ENCODE measurements at places on chromosomes 5 and 9.

GRCh38 chr9:109335929-109336328 is 15.1 kb upstream of the EPB41L4B start:
- no peak for DNase-seq

GRCh38 chr5:71986101-71986500 is 121.2 kb upstream of the MAP1B start:
- no peak for DNase-seq

DNA sequence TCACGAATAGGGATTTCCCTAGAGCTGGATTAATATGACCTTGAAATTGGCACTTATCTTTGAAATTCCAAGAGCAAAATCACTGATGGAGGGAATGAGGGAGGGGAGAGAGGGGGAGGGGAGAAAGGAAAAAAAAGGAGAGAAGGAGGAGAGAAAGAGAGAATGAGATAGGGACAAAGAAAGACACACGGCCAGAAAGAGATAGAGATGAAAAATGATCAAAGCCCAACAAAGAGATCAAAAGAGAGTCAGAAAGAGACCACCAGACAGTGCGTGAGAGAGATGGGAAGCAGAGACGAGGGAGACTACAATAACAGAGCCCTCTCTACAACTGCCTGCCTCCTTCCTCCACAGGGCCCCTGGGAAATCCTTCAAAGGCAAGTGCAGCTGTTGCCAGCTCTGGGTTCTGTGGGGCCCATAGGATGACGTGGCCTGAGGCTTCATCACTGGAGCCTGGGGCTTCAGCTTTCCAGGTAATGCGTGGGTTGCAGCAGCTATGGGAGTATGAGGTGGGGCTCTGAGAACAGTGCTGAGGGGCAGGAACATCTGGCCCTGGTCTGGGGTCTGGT is 58.3 kb upstream of the SHB start:
- DNase-seq, result no peak

- no peak for DNase-seq
Measured at GRCh38 chr9:93026640-93027039, 31.9 kb upstream of the SUSD3 start.

- no peak for DNase-seq
Measured at GRCh38 chr9:101639785-101640665, 45.3 kb upstream of the PPP3R2 start.

DNA sequence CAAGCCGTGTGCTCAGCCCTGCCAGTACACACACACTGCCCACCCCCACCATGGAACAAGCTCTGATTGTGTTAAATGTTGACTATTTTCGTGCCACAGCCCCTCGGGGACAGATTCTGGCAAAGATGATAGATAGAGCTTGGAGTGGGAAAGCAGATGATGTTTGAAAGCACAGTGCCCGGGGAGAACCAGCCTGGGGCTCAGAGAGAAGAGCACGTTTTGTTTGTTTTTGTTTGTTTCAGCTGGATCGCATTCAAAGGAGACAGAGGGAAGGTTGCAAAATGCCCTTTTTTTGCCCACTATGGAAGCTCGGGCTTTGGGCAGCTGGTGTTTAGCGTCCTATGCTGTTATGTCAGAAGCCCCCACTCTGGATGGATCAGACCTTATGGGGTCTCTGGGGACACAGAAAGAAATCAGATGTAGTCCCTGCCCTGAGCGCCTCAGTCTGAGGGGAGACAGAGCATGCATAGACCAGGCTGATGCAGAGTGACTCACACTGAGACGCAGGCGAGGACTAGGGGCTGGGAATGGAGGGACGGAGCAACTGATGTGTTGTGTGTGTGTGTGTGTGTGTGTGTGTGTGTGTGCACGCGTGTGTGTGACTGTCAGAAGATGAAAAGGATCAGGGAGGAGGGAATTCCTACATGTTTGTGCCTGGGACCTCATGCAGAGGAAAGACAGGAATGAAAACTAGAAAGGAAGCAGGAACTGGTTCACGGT is 229.7 kb downstream of the MELK start:
- DNase-seq, result no peak

DNA sequence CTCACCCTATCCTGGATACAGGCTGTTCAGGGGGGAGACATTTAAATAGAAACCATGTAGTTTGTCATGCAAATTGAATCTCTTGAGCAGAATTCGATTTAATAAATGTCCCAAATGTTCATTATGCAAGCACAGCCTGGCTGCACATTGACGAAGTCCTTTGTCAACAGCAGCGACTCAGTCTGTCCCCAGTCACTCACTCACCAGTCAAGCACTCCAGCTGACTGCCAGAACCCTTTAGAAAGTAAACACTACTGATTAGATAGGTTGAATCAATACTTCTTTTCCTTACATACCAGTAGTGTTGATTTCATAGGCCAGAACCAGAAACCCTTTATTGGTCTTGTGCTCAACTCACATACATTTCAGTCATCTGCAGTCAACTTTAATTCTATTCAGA is 27.5 kb downstream of the CDH6 start:
- DNase-seq, result no peak

GRCh38 chr5:159331093-159331973 is 1.0 kb upstream of the IL12B start:
- peak; percentile 59 for DNase-seq

GRCh38 chr5:149708981-149709594 is 21.0 kb upstream of the PPARGC1B start:
- DNase-seq, result no peak

- DNase-seq, result no peak
Measured at GRCh38 chr5:92041911-92042660, 659.0 kb upstream of the ARRDC3 start.

GRCh38 chr9:2298217-2298616 is 283.1 kb downstream of the SMARCA2 start:
- no peak for DNase-seq

DNA sequence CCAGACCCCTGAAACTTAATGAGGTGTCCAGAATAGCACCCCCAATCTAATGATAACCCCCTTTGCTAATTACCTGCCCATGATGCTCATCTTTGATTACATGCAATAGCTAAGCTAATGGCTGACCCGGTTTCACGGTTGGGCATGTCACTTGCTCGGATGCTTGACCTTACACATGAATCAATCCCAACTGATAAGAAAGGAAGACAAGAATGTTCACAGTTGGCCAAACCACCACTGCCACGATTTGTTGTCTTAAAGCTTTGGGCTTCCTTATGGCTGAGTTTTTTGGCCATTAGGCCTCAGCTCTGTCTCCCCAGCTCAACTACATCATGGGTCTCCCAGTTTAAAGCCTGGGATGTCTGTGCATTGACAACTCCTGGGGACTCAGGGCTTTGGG is 53.1 kb upstream of the TGFBR1 start:
- DNase-seq, result no peak

GRCh38 chr9:23820451-23821374 is 5.3 kb downstream of the ELAVL2 start:
- DNase-seq, result no peak

DNA sequence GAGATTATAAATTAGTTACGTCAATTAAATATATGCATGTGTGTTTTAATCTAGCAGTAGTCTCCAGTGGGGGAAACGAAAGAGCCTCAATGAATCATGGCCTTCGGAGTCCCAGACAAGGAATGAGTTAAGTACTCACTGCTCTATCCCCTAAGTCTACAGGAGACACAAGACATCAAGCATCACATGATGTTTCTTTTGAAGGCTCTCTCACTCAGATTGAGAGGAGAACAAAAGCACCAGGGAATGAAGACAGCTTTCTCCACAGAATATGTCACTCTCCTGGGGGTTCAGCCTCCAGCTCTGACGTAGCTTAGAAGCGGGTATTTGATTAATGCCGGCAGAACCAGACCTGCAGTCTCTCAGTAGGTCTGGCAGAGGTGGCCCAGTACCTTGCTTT is 381.4 kb downstream of the ACTL7B start:
- DNase-seq, result no peak

GRCh38 chr9:20409321-20410092 is 212.8 kb downstream of the MLLT3 start:
- no peak for DNase-seq

GRCh38 chr9:108363311-108363710 is 492.5 kb downstream of the ACTL7B start:
- no peak for DNase-seq

DNA sequence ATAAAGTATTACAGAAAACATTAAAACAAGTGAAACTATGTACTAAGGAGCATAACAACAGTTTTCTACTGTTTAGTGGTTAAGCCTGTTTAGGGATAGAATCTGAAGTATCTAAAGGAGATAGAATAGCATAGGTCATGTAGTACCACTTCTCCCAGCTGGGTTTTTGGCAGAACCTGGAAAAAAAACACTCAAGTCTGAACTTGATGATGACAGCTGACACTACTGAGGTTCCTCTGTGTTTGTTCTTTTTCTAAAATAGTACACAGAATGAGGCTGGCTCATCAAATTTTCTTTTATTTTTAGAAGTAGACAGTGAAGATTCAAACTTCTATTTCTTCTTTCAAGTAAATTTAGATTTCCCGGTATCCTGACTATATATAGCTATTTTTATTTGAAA is 203.8 kb upstream of the ACO1 start:
- DNase-seq, result no peak
